Endothelial cell (in vitro differentiated cells): ENCODE measurements at places on chromosomes 5 and 9. TPM values are rescaled to one million over a fixed set of nuclear protein-coding genes. Genes with fewer than 3 reads are reported as not detected.

The IRGM gene
- not detected for total RNA-seq

The TRPM3 gene
- total RNA-seq = 0.54 TPM

The NDST1 gene
- 178 TPM for total RNA-seq

The PCDHA7 gene
- 2.9 TPM for total RNA-seq

The TAF11L10 gene
- total RNA-seq = not detected

The GPR150 gene
- total RNA-seq = not detected

The ARSI gene
- total RNA-seq = 3.8 TPM

The PCDHGA12 gene
- total RNA-seq = 3.8 TPM

The RANBP3L gene
- not detected for total RNA-seq

The BAAT gene
- not detected for total RNA-seq

DNA sequence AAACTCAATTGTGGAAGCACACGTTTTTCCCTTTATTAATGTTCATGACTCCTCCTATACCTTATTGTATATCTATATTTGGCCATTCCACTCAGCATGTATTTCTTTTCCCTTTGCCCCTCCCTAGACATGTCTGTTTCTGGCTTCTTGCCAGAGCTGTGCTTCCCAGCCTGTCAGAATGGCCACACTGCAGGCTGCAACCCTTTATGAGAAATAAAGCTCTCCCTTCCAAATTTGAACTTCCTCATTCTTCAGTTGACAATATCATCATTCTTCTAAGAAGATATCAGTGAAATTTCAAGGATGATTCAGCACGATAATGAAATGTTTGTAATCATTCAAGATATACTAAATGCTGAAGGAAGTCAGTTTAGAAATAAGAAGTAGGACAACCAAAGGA is 107.6 kb upstream of the PRSS3 start:
- no peak for DNase-seq

DNA sequence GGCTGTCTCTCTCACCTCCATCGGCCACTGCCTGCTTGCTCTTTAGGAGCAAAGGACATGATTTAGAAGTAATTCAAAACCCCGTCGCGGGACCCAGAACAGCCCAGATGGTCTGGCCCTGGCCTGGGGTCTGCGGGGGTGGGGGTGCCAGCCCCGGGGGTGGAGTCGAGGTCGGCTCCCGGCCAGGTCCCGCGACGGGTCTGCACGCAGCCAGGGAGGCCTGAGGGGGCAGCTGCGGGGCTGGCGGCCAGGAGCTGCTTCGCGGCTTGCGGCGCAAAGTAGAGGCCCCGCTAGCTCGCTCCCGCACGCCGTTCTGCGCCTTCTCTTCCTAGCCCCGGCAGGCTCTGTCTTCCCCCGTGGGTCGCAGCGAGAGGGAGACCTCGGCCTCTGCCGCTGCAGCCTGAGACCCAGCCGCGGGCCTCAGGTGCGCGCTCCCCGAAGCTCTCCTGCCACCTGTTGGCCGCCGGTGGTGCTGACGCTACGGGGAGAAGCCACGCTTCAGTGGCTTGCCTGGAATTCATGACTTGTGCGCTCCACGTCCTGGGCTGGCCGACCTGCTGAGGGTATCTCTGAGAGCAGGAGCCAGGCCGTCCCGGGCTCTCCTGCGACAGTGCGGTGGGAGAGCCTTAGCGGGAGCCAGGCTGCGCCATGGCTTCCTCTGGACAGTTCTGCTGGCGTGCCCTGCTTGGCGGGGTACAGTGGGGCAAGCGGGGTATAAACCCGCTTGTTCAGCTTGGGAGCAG is 157.2 kb upstream of the PITX1 start:
- DNase-seq = peak; percentile 92

DNA sequence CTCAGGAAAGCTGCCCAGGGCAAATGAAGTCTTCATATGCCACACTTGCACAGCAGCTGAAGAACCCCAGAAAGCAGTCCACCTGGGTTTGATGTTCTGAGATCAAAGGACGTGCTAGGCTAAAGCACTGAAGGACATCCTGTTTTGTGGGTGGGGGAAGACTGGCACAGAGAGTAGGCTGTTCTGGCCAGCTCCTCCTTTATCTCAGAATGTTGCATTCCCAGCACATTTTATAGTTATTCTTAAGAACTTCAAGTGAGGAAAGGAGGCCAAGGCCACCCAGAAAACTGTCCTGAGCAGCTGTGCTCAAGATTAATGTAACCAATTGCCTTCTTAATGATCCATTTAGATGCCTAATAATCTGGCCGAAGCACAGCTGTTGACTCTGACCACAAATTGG is 10.9 kb downstream of the SHOC1 start:
- DNase-seq = no peak

DNA sequence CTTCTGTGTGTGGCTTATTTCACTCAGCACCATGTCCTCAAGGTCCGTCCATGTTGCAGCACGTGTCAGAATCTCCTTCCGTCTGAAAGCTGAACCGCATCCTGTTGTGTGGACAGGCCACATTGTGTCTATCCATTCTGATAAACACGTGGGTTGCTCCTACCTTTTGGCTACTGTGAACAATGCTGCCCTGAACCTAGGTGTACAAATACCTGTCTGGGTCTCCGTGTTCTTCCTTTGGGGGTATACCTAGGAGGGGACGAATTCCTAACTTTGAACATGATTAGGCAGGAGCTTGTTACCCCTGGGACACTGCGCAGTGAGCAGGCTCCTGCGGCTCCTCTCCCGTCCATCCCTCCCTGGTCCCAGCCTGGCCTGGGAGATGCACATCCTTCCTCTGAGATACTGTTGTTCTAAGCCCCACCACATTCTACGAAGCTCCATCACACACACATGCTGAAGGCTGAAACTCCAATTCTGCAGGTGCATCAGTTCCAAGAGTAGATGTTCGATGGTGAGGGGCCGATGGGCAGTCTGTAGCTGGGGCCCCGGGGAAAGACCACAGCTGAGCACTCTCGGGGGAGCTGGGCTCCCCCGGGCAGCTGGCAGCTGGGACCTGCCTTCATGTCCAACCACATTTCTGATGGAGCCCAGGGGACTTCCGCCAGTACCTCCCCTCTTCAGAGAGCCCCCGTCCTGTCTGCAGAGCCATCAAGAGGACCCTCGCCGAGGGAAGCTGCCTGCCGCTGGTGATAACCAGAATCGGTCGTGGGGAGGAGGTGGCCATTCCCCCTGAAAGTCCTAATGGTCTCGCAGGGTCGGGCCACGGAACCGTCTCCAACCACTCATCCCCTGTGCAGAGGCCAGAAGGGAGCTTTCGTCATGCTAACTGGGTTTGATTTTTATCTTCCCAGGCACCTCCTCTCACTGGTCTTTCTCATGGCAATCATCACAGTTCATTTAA is 120.9 kb downstream of the COL23A1 start:
- no peak for DNase-seq

DNA sequence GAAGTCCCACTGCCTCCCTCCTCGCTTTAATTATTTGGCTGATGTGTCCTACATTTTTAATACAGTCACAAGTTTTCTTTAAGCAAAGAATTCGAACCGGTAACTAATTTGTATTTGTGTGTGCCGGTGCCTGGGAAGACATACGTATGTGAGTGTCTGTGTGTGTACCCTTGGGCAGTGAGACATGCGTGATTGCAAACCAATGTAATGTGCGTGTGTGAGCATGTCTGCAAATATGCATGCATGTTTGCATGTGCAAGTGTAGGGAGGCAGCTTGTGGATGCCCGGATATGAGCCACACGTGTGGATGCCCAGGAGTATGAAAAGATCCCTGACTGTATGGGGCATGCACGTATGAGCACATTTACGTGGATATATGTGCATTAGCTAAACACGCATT is 44.4 kb upstream of the NEK6 start:
- DNase-seq = no peak

GRCh38 chr5:114308508-114308907 is 53.4 kb upstream of the KCNN2 start:
- no peak for DNase-seq

GRCh38 chr9:110842986-110843385 is 174.4 kb downstream of the MUSK start:
- no peak for DNase-seq

GRCh38 chr9:128006332-128006996 is 25.7 kb upstream of the EEIG1 start:
- DNase-seq = no peak

- no peak for DNase-seq
Observed at GRCh38 chr5:106784846-106785245, 885.9 kb downstream of the EFNA5 start.

GRCh38 chr9:115341426-115341825 is 223.5 kb upstream of the TNC start:
- no peak for DNase-seq

GRCh38 chr5:164593982-164594381 is 1088.6 kb downstream of the MAT2B start:
- DNase-seq = no peak

DNA sequence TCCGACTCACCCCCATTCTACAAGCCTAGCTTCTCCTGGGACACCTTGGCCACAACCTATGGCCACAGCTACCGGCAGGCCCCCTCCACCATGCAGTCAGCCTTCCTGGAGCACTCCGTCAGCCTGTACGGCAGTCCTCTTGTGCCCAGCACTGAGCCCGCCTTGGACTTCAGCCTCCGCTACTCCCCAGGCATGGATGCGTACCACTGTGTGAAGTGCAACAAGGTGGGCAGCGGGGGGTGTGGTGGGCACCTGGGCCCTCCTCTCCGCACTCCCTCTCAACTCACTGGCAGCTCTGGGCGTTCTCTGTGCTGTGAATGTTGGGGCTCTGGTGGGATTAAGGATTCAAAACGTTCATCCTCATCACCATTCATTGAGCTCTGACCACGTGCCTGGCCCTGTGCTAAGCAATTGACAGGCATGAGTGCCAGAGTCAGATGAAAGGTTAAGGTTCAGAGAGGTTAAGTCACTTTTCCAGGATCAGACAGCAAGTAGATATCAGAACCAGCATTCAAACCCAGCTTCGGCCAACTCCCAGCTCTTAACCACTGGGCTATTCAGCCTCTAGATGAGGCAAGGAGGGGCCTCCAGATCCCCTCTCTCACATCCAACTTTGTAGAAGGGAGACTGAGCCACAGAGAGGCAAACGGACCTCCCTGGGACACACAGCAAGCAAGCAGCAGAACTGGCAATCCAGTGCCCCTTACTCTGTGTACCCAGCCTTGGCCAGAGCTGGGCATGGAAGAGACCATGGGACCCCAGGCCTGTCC is 9.9 kb downstream of the GFI1B start:
- no peak for DNase-seq

GRCh38 chr5:137026296-137026695 is 472.8 kb downstream of the SPOCK1 start:
- DNase-seq = no peak

GRCh38 chr5:173101245-173101644 is 43.1 kb upstream of the BNIP1 start:
- no peak for DNase-seq

- no peak for DNase-seq
Observed at GRCh38 chr5:110250755-110251154, 475.7 kb downstream of the TMEM232 start.

DNA sequence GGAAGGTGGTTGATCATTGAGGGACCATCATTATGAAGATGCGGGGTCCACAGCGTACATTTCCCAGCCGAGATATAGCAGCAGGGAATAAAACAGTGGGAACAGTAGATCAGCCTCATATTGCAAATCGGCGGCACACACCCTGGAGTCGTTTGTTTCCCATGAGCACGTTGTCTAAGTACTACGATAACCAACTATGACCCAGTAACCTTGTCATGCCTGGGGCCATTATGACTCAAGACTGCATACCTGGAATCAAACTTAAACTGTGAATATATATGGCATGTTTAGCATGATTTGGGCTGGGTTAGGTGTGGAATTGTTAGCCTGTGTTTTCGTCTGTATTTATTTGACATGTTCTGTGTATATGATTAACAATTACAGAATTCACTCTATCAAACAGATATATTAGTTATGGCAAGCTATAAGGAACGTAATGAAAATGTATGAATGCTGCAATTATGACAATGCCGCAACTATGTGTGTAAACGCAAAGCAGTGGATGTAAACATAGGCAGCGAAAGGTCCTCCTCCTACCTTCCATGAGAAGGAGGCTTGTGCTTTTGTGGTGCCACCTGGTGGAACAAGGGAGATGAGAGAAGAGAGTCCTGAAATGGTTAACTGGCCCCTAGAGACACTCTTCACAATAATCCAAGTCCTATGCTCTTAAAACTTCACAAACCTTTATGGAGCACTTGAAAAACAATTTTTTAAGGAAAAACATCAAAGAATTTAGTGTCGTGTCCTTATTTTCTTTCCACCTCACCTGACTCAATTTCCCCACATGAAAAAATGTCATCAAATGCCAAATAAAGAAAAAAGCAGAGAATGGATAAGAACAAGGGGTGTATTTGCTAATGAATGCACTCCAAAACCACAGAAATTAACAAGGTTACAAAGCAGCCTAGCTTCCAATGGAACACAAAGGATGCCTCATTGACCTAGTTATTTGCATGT is 47.1 kb downstream of the SEMA5A start:
- peak; percentile 41 for DNase-seq

DNA sequence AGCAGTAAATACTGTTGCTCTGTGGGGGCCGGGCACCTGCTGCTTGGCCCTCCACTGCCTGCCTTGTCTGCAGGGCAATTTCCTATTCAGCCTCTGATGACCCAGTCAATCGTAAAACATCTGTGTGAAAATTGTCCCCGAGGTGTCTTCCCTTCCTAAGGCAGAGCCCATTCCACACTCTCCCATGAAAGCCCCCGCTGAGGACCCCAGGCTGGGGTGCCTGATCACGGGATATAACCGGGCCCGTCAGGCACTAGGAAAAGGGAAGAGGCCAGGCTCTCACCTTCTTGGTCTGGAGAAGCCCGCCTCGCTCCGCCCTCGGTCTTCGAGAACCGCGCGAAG is 27.2 kb upstream of the SCGB3A1 start:
- no peak for DNase-seq

GRCh38 chr5:172110921-172111851 is 76.8 kb downstream of the STK10 start:
- DNase-seq = no peak

DNA sequence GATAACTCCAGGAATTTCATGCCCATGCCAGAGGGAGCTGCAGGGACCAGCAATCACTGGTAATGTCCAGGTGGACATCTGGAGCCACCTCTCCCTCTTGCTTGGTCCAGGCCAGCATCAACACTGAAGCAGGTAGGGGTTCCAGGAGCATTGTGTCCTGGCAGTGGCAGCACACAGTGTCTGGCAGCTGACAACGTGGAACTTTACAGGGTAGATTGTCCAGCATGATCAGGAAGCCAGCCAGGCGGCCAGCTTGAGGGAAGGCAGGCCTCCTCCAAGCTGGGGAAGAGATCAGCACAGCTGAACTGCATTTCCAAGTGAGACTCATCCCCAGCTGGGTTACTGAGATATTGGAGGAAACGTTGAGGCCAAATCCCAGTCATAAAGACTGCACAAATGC is 82.6 kb upstream of the RASGRF2 start:
- DNase-seq = no peak

- DNase-seq = no peak
Observed at GRCh38 chr9:27353166-27353473, 56.2 kb upstream of the EQTN start.
